ENCODE measurements at places on chromosomes 7 and 10.

DNA sequence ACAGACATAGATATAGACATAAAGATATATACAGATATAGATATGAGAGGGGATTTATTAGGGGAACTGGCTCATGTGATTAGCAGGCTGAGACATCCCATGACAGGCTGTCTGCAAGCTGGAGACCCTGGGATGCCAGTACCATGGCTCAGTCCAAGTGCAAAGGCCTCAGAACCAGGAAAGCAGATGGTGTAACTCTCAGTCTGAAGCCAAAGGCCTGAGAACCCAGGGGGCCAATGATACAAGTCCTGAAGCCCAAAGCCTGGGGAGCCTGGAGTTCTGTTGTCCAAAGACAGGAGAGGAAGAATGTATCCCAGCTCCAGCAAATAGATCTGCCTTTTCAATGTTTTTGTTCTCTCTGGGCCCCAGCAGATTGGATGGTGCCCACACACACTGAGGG, 5.5 kb downstream of the NCOA4 start:
- no peak for DNase-seq

- no peak for DNase-seq
Observed at GRCh38 chr7:135175931-135176330, 5.4 kb upstream of the CYREN start.

DNA sequence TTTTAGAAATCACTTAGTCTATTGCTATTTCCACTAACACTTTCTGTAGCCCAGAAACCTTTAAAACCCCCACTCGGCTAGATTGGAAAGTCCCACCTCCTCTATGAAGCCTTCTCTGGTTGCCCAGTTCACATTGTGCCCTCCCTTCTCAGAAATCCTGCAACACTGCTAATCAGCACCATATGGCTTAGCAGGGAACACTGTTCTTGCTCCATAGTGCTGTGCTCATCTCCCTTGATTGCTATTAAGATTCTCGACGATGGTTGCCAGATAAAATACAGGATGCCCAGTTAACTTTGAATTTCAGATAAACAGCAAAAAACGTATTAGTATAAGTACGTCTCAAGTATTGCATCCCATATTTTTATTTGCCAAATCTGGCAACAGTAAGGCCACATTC, 40.1 kb upstream of the XPNPEP1 start:
- DNase-seq = peak; percentile 77

- no peak for DNase-seq
Observed at GRCh38 chr10:76034353-76035205, 603.2 kb downstream of the LRMDA start.

GRCh38 chr7:158987691-158988090, 131.3 kb downstream of the DYNC2I1 start:
- DNase-seq = no peak
